ENCODE measurements at places on chromosomes 3 and 15.

GRCh38 chr3:70137366-70137765 is 137.8 kb downstream of the SAMMSON start:
- no peak for DNase-seq

DNA sequence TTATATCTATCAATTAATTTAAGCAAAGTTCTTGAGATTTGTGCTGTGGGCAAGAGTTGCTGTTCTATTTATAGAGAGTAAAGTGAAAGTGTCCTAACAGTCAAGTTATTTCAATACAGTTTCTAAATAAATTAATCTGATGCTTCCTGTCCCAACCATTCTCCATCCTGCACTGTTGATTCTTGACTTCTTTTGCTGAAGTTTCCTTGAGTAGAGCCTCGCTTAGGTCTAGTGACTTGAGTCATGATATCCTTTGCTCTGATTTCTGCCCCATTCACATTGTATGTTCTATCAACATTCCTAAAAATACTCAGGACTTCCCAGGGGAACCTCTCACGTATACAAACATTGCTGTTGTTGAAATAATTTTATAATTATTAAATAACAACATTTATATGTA is 498.4 kb upstream of the ALCAM start:
- no peak for DNase-seq

GRCh38 chr3:197748597-197749314 is 927 bp upstream of the FYTTD1 start:
- DNase-seq = no peak

DNA sequence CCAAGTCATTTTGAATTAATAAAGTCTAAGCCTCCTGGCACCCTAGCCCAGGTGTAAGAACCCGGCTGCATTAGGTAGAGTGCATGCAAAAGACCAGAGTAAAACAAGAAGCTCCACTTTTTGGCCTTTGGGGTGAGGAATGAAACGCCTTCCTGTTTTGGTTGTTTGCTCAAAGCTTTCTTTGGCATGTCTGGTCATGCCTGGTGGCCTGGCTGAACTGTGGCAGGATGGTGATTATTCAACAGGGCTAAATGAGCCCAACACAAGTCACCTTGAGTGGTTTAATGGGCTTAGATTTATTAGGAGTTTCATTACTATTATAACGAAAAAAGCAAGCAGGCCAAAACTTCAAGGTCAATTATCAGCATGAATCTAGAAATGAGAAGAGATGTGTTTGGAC is 40.9 kb upstream of the LDHAL6B start:
- no peak for DNase-seq

All from T-helper 2 cell (primary cell).